ENCODE measurements at places on chromosomes 1 and 21.

- no peak for DNase-seq
Measured at GRCh38 chr1:48767975-48768510, 8.6 kb downstream of the BEND5 start.

DNA sequence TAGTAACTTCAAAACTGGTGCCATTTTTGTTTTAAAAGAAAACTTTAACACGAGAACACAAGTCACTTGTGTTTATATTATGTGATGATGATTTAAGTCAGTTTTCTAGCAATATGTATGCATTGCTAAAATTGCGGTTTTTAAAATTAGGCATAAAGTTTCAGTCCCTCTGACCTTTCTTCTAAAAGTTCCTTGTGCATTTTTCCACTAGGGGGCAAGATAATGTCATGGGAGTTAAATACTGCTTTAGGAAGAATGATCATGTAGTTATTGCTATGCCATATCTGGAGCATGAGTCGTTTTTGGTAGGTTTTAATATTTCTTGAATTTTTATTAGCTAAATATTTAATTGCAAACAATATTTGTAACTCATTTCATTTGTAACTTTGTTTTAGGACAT is 10.7 kb downstream of the CDC7 start:
- DNase-seq, result peak; percentile 62

GRCh38 chr1:90386899-90387720 is 330.0 kb downstream of the BARHL2 start:
- no peak for DNase-seq

DNA sequence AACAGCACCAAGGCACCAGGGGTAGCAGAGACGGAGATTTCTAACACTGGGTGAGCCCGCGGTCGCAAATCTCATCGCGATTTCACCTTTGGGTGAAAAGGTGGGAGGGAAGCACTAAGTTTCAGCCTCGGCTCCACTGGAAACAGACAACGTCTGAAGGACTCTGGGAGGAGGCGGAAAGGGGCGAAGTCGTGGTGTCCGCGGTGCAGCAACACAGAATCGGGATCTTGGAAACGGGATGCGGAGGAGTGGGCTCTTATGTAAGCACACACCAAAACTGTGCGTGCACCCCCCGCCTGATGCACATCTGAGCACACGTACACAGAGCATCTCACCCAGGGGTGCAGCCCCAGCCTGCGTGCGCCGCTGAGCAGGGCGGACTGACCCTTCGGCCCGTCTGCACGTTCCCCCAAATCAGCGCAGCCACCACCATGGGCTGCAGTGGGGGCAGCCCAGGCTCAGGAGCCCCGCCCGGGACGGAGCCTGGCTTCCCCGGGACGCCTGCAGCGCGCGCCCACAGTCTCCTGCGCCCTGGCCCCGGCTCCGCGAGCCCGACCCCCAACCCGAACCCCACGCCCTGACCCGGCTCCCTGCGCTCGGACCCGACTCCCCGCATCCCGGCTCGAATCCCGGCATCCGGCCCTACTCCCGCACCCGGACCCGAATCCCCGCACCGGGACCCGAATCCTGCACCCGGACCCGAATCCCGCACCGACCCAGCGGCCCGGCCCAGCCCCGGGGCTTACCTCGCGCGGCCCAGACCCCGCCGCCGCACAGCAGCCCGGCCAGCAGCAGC is 670 bp downstream of the CLSTN1 start:
- DNase-seq, result peak; percentile 23

DNA sequence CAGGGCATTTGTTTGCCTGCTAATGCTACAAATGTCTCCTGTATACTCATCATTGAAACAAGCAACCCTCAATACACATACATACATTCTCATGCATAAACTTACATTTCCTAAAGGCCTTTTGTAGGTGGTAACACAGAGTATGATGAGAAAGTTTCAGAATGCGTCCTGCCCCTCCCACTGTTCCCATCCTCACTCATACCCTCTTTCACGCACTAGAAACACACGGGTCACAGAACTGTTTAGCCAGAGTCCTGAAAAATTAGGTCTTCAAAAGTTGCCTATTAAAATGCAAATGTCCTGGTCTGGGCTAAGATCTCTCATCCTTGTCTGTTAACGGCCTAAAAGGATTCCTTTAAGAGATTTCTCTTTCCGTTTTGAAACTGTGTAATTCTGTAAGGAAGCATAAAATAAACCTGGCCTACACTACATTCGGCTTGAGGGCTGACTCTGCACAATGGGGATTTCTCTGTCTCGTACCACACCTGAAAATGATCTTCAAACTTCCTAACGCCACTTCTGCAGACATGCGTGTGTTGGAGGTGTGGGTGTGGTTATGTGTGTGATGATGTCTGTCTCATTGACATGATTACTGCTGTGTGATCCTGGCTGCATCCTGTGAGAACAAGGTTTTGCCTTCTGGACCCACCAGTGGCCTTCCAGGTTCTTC is 5.3 kb upstream of the FCER1A start:
- no peak for DNase-seq

GRCh38 chr1:201302163-201303152 is 19.2 kb downstream of the PKP1 start:
- no peak for DNase-seq

DNA sequence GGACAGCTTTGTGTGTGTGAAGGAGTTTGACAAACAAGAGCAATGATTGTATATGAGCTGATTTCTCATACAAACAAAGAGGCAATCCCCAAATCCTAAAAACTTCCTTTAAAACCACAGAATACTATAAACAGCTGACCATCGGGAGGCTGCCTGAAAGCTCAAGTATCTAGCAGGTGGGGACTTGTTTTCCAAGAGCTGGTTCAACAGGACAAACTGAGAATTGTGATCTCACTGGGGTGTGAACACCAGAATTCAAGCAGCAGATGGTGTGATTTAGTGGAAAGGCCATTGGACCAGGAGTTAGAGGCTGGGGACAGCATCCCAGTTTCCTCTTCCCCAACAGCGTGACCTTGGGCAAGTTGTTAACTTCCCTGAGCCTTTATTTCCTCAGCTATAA is 13.9 kb downstream of the LMX1A start:
- DNase-seq, result no peak

DNA sequence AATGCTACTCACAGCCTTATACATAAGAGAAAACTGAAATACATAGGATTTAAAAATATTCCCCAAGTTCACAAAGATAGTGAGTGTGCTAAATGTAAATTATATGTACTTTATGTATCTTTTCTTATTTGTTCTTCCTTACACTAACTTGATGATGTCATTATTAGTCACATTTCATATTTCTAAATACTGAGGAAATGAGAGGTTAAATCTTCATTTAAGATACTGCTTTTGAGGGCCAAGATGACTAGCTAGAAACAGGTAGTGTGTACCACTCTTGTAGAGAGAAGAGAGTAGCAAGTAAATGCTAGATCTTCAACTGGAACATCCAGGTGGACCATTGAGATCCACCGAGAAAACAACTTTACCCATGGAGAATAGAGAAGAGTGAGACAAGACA is 29.8 kb downstream of the PYHIN1 start:
- no peak for DNase-seq

GRCh38 chr1:198878566-198878965 is 239.7 kb downstream of the PTPRC start:
- no peak for DNase-seq

DNA sequence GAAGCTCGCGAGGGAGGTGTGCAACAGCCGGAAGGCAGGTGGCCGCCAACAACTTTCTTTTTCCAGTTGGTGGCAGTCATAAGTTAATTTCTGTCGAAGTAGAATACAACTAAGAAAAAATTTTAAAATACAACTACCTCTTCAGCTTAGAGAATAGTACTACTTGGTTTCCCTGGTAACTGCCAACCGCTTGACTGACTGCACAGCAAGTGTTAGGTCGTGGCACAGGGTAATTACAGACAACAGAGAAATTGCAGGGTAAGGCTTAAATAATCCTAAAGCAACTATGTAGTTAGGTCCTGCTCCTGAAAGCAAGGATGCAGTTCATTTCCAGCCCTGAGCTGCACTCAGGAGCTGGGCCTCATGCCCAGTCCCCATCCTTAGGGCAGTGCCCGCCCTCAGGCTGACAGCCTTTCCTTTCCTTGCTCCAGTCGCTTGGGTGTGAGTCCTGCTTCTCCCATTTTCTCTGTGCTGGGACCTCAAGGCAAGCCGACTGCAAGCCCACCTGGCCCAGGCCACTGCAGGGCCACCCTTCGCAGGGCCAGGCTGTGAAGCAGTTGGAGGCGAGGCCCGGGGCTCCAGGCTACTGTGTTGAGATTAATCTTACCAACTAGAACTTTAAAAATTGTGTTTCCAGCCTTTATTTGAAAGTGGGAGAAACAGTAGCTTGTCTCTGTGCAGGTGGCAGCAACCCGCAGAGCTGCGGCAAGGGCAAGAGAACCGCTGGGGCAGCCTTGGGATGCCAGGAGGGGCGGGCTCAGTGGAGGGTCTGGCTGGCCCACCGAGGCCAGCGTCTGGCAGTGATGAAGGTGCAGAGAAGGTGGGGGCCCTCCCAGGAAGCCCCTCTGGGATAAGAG is 148.3 kb downstream of the PCBP3 start:
- no peak for DNase-seq

GRCh38 chr1:170929412-170929834 is 5.9 kb upstream of the MROH9 start:
- DNase-seq, result no peak

GRCh38 chr1:199758626-199759255 is 268.8 kb upstream of the NR5A2 start:
- DNase-seq, result no peak

DNA sequence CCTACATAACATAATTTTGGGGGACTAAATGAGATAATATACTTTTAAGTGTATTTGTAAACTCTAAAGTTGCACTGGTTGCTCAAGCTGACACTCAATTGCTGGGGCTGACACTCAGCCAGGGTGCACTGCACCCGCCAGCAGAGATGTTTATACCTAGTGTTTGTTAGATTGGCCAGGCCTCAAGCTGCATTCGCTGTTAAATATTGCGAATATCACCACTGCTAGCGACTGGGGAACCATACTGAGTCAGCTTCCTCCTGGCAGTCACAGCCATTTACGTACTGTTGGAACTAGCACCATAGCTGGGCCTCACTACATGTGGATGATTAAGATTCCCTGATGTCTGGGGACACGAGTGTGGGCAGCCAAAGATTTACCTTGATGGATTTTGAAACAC is 12.7 kb upstream of the RWDD3 start:
- no peak for DNase-seq

GRCh38 chr1:31593770-31594632 is 17.7 kb downstream of the TINAGL1 start:
- DNase-seq, result peak; percentile 56

DNA sequence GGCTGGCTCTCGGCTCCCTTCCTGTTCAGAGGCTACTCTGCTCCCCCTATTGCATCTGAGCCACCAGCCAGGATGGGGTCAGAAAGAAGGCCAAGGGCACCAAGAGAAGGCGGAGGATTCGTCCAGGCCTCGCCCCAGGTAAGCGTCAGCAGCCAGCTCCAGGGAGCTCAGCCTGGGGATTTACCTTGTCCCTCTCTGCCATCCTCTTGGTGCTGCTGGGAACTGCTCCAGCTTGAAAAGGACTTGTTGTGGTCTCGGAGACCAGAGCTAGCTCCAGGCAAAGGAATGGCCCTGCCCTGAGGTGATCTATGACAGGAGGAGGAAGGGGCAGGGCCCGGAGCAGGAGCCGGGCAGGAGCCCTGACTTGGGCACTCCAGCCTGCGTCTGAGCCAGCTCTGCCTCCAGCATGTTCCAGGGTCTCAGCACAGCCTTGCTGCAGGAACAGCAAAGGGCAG is 113.7 kb upstream of the IFFO2 start:
- DNase-seq, result no peak

DNA sequence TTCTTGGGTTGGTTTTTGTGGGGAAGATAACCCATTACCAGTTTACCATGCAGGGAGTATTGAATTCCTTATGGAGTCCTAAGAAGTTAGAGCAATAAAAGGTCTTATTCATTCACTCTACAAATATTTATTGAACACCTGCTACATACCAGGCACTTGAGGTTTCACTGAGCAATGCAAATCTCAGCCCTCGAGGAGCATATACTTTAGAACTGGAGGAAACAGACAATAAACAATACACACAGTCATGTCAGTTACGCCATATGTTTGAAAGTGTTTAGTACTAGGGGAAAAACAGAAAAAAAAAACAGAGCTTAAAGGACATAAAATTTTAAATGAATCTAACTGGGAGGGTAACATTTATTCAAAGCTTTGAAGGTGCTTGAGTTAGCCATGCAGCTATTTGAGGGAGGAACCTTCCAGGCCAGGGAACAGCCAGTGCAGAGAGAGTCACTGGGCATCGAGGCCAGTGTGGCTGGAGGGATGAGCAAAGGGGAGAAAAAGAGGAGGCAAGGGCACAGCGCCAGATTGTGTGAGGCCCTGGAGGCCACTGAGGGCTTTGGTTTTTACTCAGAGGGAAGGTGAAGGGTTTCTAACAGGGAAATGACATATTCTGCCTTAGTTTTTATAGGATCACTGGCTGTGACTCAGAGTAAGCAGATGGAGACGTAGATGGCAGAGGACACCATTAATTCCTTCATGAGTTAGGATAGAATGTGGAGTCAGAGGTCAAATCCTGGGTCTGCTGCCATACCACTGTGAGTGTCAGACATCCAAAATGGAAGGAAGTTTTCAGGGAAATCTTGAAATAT is 32.7 kb downstream of the C1orf21 start:
- no peak for DNase-seq

GRCh38 chr21:45299864-45300785 is 12.4 kb upstream of the POFUT2 start:
- DNase-seq, result no peak

DNA sequence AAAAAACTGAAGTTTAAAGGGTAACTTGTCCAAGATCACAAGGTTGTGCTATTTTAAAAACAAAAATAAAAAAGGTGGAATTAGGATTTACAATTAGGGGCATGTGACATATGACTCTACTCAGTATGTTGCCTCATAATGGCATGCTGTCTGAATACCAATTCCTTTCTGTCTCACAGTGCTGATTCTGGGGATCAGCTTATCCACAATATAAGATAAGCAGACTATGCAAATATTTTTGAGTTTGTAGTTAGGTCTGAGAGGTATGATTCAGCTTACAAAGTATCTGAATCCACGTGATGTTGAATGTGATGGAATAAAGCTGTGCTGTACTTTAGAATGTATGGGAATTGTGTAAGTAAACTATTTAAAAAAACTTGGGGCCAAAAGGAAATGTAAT is 216.6 kb downstream of the HHIPL2 start:
- no peak for DNase-seq

GRCh38 chr1:33443080-33443704 is 12.3 kb upstream of the PHC2 start:
- DNase-seq, result no peak
